ENCODE measurements at places on chromosomes 3 and 15.

GRCh38 chr3:33505027-33505426 is 64.8 kb upstream of the UBP1 start:
- DNase-seq: no peak

DNA sequence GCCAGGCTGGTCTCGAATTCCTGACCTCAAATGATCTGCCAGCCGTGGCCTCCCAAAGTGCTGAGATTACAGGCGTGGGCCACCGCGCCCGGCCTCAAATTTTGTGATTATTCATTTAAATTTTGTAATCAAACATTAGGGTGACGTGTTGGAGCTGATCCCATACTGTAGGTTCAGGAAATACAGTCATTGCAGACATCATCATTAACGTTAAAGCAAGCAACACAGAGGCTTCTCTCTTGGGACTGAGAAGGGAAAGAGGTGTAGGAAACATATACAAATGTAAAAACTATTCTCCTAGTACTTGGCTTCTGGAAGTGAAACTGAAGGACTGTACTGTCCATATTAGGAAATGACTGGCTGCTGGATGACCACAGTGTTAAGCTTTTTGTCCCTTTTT is 11.1 kb upstream of the ARID3B start:
- no peak for DNase-seq

GRCh38 chr3:30002797-30003196 is 603.6 kb upstream of the TGFBR2 start:
- no peak for DNase-seq

DNA sequence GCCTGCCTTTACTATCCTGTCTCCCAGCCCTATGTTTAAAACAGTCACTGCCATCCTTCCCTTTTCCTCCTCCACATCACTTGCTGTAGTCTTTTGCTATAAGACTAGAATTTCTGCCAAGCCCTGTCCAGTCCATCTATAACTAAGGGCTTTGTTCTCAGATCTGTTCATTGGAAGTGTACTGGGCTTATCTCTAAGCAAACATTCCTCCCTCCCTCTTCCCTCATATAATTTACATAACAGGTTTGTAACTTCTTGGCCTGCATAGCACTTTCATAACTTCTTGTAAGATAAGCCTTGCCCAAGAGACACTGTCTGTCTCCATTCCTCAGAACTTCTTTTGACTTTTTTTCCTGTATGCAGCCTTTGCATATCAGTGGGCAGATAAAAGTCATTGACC is 16.7 kb downstream of the TPRG1 start:
- DNase-seq: no peak

DNA sequence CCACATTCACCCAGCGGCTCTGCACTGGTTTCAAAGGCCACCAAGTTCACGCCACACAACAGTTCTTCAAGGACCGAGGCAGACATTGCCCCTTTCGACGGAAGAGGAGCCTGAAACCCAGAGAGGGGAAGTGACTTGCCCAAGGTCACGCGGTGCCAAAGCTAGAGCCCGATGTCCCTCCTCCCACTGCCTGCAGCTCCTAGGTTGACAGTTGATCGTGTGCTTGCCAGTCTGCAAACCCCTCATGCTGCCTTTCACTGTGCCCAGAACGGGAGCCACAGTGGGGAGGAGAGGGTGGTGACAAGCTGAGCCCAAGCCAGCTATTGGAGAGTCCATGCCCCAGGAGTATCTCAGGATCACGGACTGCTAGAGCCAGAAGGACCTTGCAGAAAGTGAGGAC is 230.9 kb downstream of the XXYLT1 start:
- DNase-seq: no peak

GRCh38 chr15:79455361-79455760 is 23.2 kb downstream of the MINAR1 start:
- DNase-seq: no peak

All from fibroblast of skin of left biceps (primary cell).